ENCODE measurements at places on chromosomes 5 and 9.

DNA sequence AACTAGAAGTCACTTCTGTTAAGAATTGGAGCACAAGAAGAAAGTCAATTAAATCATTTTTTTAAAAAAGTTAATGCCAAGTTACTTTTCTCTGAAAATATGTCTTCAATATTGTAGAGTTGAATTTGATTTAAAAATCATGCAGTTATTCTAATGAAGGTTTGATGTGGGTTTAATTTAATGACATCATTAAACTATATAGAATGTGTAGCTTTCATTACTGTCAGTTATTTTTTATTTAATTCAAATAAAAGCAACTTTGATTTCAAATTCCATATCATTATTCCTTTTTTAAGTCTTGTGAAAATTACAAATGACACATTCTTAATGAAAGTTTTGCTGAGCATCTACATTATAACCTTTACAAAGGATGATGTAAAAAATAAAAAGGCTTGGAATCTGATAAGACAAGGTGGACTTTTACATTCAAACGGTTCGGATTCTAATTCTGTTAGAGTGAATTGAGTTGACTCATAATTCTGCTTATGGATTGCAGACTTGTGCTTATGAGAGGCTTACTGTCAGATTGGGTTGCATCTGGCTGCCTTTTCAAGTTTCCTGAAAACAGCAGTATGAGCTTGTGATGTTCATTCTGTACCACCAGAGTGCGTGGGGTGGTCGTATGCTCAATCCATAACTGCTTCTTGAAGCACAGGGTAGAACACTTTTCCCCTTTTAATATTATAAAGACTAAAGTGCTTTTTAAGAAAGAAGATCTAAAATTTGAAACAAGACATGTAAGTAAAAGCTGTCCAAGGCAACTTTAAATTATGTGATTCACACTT, 253.0 kb upstream of the ARRDC3 start:
- DNase-seq = no peak

DNA sequence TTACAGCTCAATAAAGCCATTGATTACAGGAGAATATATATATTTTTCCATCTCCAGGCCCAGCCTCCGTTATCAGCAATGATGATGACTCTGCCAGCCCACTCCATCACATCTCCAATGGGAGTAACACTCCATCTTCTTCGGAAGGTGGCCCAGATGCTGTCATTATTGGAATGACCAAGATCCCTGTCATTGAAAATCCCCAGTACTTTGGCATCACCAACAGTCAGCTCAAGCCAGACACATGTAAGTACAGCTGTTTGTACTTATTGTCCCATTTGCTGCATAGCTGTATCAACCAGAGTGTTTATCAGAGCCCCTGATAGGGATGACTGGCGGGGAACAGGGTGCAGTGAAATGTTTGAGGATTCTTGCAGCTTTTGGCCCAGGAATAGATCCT, 197.7 kb downstream of the NTRK2 start:
- DNase-seq = no peak

- no peak for DNase-seq
These were observed 435.9 kb downstream of the DNAH5 start for GRCh38 chr5:13508559-13508958.

- no peak for DNase-seq
These were observed 18.8 kb downstream of the TRIO start for GRCh38 chr5:14161825-14162556.

Measured in left renal pelvis (tissue), 4 donors.